ENCODE measurements at places on chromosomes 6 and 20.

GRCh38 chr6:13767121-13767808, 47.1 kb downstream of the MCUR1 start:
- no peak for DNase-seq

DNA sequence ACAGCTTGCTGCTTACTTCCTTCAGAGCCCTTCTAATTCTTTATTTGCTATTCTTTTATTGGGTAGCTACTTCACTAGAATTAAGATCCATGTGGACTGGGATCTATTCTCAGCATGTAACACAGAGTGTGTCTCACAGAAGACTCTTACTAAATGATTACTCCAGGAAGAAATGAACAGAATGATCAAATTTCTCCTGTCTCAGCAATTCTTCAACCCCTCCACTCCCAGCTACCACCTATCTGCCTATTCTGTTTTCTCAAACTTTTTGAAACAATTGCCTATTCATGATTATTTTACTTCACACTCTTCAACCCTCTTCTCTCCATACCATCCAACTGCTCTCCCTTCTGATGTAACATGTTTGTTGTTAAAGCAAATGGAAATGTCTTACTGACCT, 132.6 kb downstream of the BTBD9 start:
- DNase-seq = no peak

- no peak for DNase-seq
Measured at GRCh38 chr6:16224409-16224808, 14.0 kb upstream of the GMPR start.

- no peak for DNase-seq
Measured at GRCh38 chr20:38225900-38226263, 34.7 kb downstream of the KIAA1755 start.

- DNase-seq = no peak
Measured at GRCh38 chr6:21900730-21901129, 307.2 kb downstream of the SOX4 start.

DNA sequence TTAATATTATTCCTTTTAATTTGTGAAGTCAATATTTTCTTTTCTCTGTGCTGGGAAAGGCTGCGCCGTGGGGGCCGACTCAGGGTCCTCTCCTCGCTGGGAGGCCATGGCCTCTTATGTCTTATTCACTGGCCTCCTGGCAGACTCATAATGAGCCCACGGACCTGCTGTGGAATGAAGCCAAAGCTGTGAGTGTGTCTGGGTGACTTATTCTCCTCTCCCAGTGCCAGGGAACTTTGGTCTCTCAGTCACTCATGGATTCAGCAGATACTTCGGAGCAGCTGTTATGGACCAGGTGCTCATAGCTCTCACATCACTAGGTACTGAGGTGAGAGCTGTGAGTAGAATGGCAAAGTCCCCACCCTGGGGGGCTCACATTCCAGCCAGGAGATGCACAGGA, 297.6 kb downstream of the CDH26 start:
- DNase-seq = no peak

- DNase-seq = no peak
Measured at GRCh38 chr6:64737418-64737817, 969.6 kb downstream of the EYS start.

DNA sequence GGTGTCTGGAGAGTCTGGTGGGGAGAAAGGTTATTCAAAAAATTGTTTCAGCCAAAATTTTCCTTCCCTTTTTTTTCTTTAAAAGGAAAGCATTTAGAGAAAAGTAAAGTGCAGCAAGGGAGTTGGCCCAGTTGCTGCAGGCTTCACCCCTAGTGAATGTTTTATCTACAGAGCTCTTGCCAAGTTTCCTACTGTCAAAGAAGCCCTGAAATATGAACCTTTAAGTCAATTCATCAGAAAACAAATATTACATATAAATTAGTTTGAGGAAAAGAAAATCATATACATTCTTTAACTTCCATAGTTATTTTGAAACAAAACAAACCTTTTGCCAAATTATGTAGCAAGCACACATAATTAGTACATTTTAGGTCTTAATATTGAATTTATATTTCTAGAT, 25.0 kb upstream of the HMGCLL1 start:
- DNase-seq = no peak

DNA sequence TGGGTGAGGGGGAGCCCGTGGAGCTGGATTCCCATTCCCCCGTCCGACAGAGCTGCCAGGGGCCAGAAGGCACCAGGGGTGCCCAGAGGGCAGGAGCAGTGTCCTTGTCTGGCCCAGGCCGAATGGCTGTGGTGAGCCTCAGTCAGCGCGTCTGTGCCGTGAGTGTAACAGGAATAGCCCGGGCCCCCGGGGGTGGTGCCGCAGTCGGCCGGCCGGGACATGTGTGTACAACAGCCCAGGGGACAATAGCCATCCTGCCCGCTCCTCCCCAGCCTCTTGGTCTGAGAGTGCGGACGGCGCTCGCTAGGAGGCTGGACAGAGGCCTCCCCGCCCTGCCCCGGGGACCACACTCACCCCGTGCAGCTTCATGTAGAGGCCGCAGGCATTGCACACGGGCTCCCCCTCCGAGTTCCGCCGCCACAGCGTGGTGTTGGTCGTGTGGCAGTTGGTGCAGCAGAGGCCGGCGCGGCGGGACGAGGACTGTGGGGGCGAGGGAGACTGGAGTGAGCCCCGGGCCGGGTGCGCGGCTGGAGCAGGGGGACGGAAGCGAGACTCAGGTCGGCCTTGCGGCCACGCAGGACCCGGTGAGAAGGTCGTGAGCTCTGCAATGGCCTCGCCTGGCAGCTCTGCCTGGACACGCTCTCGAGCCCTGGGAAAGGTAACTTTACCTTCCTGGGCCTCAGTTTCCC, 9.6 kb downstream of the GATA5 start:
- DNase-seq = no peak

DNA sequence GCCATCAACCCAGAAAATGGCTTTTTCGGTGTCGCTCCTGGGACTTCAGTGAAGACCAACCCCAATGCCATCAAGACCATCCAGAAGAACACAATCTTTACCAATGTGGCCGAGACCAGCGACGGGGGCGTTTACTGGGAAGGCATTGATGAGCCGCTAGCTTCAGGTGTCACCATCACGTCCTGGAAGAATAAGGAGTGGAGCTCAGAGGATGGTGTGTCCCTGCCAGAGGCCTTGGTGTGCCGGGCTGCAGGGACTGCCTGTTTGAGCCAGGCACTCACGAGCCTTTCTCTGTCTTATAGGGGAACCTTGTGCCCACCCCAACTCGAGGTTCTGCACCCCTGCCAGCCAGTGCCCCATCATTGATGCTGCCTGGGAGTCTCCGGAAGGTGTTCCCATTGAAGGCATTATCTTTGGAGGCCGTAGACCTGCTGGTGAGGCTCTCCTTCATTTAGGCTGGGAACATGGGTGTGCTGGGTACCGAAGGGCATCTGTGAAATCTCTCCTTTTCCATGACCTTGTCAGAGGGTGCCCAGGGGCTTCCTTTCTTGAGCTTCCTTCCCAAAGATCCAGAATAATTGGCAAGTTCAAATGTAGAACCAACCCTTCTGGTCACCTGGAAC, 3.4 kb downstream of the PCK1 start:
- DNase-seq = no peak

DNA sequence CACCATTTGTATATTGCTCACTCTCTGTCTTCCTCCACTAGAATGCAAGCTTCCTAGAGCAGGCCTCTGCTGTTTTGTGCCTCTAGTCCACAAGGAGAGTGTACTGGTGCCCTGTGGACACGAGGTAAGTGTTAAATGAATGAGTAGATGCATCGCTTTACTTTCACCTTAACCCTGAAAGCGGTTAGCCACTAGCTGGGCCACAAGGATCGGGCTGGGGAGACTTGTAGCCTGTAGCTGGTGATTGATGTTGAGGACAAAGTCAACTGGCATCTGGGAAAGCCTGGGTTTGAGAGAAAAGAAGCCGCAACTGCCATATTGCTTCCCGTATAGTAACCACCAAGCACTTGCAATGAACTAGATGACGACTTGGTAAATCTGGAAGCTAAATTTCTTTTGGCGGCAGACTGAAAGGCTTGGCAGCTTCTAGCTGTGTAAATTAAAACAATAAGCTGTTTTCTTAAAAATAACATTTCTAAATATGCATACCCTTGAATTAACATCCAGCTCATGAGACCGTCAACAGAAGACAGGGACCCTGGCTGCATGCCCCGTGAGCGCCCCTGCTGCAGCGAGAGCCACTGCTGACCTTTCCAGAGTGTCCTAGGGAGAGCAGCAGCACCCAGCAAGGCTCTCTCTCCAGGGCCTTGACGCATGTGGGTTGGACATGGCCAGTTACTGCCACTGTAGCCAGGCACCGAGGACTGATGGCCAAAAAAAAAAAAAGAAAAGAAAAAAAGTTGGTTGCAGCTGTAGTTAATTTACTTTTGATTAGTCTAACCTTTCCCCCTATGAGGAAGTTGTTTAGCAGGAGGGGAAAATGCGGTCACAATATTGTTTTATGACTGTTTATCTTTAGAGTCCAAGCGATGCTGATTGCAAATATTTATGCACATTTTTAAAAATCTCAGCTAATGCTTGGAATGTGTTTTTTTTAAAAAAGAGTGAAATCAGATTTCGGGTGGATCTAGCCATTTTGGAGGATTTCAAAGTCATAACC, 315.1 kb downstream of the TFAP2C start:
- no peak for DNase-seq

DNA sequence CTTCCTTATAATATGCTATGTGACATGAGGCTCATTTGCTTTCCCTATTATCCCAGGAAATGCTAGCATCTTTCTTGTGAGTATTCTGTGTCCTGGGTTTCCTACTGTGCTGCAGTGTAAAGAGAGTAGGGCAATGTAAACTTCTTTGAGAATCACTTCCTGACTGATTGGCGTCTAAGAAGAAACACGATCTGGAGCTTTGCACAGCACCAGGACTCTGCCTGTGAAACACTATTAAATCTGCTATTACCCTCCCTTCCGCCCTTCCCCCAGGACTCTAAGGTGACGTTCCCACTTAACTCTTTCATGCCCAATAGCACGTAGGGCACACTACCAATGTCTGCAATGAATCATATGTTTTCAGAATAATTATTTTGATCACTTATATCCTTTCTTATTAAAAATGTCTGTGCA, 607.3 kb upstream of the CITED2 start:
- DNase-seq = no peak

DNA sequence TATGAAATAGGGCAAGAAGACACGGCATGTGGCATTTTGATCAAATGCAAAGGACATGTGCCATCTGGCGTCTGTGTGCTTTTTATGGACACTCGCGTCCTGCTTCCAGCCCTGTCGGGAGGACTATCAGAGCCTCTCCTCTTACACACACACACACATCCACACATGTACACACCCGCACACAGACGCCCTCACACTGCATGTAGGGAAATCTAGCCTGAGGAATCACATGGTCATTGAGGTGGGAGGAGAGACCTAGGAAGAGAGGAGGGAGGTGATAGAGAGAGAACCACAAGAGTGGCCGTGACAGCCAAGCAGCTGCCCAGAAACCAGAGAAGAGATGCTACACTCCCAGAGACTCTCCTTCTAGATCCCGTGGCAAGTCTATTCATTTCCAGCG, 105.9 kb upstream of the CDYL start:
- no peak for DNase-seq

DNA sequence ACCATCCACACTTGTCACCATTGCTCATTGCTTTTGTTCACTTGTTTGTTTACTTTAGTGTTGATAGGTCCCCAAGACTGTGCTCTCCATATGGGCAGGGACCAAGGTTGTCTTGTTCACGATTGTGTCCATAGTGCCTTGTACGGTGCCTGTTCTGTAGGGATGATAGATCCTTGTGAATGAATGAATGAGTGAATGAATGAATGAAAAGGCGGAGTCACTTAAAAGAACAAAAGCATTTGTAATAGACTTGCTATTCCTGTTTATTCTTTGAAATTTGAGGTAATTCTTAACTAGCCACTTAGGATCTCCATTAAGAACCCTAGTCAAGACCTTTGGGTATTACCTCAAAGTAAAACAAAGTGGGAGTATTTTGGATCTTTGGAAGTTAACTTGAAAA, 47.0 kb downstream of the UTRN start:
- DNase-seq = no peak

GRCh38 chr20:45306431-45306982, at the start of gene RBPJL:
Gene RBPJL, plus strand, starts transcription at chr20:45306840. Its CDS starts 83 bp downstream, at chr20:45306923.
- DNase-seq = no peak

DNA sequence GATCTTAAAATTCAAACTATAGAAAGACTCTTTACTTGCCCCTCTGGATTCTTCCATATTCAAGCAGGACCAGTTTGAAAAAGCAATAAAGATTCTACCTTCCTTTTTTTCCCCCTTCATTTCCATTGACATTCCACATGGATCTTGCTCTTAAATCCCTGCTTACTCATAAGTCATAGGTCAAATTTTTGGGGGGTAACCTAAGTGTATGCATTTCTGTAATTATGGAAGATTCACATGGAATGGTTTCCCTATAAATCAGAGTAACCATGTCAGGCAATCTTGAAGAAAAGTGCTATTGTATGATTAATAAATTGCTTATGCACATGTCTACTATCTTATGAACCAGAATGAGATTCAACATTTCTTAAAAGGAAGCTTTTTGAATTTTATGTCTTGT, 551.0 kb downstream of the HAO1 start:
- DNase-seq = no peak

- DNase-seq = no peak
Measured at GRCh38 chr6:106608080-106608668, 21.1 kb downstream of the RTN4IP1 start.

- no peak for DNase-seq
Measured at GRCh38 chr6:9851006-9851405, 563.9 kb downstream of the TFAP2A start.

GRCh38 chr20:4104842-4105241, 89.5 kb upstream of the RNF24 start:
- no peak for DNase-seq

Measured in thoracic aorta (tissue), 2 donors.